ENCODE measurements at places on chromosomes 3 and 15.

DNA sequence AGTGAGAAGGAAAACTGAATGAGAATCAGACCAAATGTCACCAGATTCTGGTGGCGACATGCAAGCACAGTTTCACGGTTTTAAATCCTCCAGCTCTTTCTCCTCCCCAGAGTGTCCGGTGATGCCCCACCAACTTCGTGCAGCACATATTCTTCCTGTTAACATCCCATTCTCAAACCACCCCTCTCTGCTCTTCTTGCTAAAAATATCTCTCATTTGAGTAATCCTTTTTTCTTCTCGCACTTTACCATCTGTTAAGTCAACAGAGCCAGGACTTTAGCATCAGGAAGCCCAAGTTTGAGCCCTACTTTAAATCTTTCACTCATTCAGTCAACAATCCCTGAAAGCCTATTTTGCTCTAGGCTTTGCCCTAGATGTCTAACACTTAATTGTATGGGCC lies 68.2 kb upstream of the VGLL4 start:
- DNase-seq: no peak

GRCh38 chr15:40279437-40280141 lies 3.3 kb downstream of the ANKRD63 start:
- DNase-seq: no peak

GRCh38 chr3:158743664-158744566 lies 11.7 kb upstream of the RARRES1 start:
- DNase-seq: no peak

- no peak for DNase-seq
These were observed 3.8 kb downstream of the DCBLD2 start for GRCh38 chr3:98897701-98898100.
